ENCODE measurements at places on chromosomes 3 and 15.

DNA sequence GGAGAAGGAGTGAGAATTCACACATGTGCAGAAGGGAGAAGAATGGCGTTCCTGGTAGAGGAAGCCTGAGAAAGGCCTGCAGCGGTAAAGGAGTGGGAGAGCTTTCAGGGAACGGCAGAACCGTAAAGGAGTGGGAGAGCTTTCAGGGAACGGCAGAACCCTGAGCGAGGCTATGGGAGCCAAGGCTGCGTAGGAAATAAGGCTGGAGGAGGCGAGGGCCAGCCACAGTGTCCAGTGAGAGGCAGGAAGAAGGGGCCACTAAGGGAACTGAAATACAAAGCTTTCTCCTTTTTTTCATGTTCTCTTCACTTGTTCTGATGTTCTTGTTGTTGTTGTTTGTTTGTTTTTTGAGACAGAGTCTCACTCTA is 41.6 kb downstream of the GOLGA6L10 start:
- no peak for DNase-seq

GRCh38 chr3:7423036-7423435 is 562.1 kb downstream of the GRM7 start:
- DNase-seq, result no peak

GRCh38 chr15:69529961-69530633 is 77.5 kb downstream of the RPLP1 start:
- DNase-seq, result no peak

DNA sequence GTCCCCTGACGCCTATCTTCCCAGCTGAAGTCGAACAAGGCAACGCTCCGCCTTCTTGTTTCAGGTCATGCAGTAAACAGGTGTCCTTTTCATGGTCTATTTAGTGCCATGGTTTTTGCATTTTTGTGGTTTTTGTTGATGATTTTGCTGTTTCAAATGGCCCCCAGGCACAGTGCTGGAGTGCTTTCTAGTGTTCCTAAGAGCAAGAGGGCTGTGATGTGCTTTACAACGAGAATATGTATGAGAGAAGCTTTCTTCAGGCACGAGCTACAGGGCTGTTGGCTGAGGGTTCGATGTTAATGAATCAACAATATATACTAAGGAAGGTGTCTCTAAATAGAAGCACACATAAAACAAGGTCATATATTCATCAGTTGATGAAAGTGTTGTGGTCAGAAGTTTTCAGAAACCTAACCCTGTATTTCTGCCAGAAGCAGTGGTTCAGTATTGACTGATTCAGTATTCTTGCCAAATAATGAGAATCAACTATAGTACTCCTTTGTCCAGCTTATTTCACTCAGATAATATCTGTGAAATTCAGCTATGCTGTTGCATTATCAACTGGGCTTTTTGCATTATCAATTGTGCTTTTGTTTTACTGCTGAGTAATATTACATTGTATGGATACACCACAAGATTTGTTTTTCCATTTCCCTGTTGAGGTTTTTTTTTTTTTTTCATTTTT is 18.5 kb downstream of the LIMD1 start:
- no peak for DNase-seq

DNA sequence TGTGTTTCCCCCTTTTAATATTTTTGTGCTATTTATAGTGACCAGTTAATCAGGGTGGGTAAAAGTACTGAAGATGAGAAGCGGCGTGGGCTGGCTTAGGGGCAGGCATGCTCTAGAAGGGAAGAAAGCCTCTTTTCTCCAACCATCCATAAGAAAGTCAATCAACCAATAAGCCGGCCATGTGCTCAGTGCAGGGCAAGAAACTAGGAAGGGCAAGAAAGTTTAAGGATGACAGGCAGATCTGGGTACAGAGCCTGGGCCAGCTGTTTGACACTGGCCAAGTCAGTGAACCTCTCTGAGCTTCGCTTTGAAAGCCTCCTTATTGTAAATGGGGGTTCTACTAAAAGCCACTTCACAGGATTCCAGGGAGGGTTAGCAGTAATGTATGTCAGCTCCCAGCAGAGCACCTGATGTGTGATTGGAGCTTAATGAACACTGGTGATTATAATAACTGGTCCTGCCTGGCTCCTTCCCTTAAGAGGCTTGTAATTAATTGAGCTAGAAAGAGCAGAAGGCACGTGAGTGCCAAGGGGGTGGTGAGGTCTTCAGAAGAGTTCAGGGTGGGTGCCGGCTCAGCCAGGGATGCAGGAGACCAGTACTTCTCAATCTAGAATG is 5.7 kb upstream of the CHRNA3 start:
- DNase-seq, result no peak

GRCh38 chr3:45689787-45690145 is 570 bp downstream of the SACM1L start:
- no peak for DNase-seq

- DNase-seq, result peak; percentile 23
Observed at GRCh38 chr3:12796171-12797123, at the start of gene CAND2. CAND2 (plus strand) TSS chr3:12796680; CDS start chr3:12796721, 41 bp downstream.

DNA sequence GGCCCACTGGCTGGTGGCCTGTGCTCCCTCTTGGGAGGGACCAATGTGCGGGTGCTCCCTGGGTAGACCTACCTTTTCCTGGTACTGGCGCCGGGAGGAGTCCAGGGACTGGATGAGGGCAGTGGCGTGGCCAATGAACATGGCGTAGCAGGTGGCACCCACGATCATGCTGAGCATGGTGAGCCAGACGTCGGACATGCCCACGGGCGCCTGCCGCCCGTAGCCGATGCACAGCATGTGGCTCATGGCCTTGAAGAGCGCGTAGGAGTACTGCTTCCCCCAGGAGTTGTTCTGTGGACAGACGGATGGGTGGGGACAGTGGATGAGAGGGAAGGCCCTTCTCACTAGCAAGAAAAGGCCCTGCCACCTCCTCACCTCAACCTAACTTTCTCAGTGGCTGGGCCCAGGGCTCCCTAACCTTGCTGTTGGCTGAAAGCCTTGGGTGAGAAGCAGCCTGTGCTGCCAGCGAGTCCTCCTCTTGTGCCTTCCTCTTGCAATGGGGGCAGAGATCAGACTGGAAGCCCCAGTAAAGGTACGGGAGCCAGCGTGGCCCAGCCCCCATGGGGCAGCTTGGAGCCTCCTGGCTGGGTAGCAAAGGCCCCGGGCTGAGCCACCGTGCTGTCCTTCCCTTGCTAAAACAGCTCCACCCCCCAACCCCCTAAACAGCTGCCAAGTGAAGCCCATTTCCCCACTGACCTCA is 39.1 kb downstream of the HCN4 start:
- DNase-seq, result no peak

GRCh38 chr3:122265957-122266356 is 59.1 kb upstream of the CSTA start:
- no peak for DNase-seq

DNA sequence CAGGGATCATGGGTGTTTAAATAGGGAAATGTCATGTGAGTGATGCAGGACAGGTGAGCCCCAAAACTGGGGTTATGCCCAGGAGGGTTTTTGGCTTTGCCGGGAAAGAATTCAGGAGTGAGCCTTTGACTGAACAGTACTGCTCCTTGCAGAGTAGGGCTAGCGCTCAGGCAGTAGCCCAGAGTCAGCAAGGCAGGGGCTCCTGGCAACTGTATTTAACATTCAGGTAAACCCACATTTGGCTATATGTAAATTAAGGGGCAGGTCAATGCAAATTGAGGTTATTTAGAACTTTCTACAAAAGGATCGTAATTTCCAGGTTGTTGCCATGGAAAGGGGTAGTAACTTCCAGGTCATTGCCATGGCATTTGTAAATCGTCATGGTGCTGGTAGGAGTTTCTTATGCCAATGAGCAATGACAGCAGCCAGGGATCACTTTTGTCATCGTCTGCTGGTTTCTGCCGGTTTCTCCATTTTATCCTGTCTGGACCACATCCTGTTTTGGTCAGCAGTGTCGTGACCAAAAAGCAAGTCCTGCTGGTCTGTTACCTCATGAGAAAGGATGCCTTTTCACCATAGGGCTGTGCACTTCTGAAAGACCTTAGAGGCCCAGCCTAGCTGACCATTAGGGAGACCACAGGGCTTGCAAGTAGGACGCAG is 24.3 kb downstream of the MTHFS start:
- DNase-seq, result no peak
